ENCODE measurements at places on chromosomes 6 and 20.

DNA sequence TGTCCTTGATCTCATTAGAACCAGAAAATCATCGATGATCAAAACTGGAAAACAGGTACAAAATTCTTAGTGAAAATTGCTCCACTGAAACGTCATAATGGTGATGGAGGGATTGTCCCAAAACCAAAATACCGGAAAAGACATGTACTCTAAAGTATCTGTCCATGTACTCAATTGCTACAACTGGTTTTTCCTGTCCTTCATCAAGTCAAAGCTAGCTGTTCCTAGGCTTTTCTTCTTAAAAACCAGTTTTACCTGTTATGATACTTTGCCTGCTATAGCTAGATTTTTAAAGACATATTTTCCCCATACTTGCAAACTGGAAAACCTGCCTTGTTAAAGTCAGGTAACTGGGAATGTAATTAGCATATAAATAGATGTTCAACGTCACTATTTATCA lies 50.5 kb upstream of the LRRC1 start:
- no peak for DNase-seq
- no peaks in the 10 kb centered on the region for H3K27me3 ChIP-seq
- H3K4me3 ChIP-seq: no peak overlapping the region
- no peaks in the 10 kb centered on the region for H3K36me3 ChIP-seq
- H3K4me1 ChIP-seq: peaks cover 23% of the 10 kb centered on the region

DNA sequence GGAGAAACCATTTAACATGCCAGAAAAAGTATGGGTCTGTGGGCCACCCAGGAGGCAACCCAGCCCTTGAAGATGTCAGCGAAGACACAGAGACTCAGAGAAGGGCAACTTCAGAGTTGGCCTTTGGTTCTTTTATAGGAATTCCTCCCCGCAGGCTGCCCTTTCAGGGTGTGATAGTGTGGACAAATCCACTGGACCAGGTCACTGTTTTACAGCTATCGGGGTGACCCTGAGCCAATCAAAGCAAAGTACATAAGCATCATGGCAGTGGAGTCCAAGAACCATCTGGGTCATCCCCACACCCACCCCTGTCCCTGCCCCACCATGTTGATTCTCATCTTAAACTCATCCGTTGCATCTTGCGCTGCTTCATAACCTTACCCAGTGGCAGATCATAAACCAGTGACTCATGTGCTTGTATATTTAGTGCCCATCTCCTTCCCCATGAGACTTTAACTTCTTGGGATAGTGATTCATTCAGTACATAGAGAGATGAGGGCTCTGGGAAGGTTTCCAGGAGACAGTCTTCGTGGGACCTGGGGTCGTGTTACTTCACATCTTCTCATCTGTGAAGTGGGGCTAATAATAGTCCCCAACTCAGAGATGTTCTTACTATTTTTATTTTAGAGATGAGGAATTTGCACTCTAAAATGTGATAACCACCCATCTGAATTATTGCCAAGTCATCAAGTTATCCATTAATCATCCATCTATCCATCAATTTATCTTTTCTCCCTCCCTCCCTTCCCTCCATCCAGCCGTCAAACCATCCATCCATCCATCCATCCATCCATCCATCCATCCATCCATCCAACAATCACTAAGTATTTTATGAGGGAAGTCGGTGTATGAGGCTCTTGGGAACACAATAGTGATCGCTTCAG lies 51.0 kb downstream of the EDN3 start:
- H3K27me3 ChIP-seq: no peaks in the 10 kb centered on the region
- H3K4me1 ChIP-seq: no peaks in the 10 kb centered on the region
- no peak overlapping the region for H3K4me3 ChIP-seq
- DNase-seq: no peak
- H3K36me3 ChIP-seq: no peaks in the 10 kb centered on the region

- peaks cover 4% of the 10 kb centered on the region for H3K4me1 ChIP-seq
- H3K27me3 ChIP-seq: no peaks in the 10 kb centered on the region
- H3K27ac ChIP-seq: no peak overlapping the region
- no peaks in the 10 kb centered on the region for H3K36me3 ChIP-seq
- DNase-seq: no peak
- no peak overlapping the region for H3K4me3 ChIP-seq
Measured at GRCh38 chr6:63504777-63505384, 67.4 kb upstream of the LOC128125822 start.

DNA sequence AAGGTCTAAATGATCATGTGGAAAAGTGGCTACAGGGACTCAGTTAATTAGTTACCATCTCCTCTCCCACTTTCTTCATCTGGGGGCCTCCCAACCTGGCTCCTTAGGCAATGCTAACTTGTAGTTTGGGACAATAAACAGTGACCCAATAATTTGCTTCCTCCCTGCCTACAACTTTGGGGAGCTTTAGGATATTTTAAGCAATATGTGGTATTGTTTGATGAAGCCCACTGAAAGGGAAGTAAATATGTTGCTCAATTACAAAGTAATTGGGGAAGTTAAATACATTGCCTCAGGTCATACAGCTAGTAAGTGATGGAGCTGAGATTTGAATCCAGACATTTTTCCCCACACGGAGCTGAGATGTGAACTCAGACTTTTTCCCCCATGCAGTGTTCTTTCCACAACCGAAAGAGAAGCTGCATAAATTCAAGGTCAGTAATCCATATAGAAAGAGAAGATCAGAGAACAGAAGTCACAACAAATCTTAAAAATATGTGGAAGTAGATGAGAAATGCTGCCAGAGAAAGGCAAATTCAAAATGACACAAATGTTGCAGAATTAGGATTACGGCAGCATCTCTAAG lies 26.6 kb downstream of the ZHX3 start:
- peaks cover 5% of the 10 kb centered on the region for H3K4me1 ChIP-seq
- no peaks in the 10 kb centered on the region for H3K36me3 ChIP-seq
- H3K27me3 ChIP-seq: no peaks in the 10 kb centered on the region
- no peak overlapping the region for H3K4me3 ChIP-seq
- no peak for DNase-seq

- H3K36me3 ChIP-seq: no peaks in the 10 kb centered on the region
- no peaks in the 10 kb centered on the region for H3K4me1 ChIP-seq
- no peak overlapping the region for H3K4me3 ChIP-seq
- no peak for DNase-seq
Measured at GRCh38 chr6:31920811-31921210, 6.7 kb upstream of the C2 start.

GRCh38 chr6:101443315-101443714 lies 49.8 kb downstream of the GRIK2 start:
- H3K36me3 ChIP-seq: no peaks in the 10 kb centered on the region
- no peaks in the 10 kb centered on the region for H3K4me1 ChIP-seq
- H3K27me3 ChIP-seq: no peaks in the 10 kb centered on the region
- DNase-seq: peak; percentile 5
- H3K4me3 ChIP-seq: no peak overlapping the region

GRCh38 chr6:93621442-93621841 lies 202.1 kb upstream of the EPHA7 start:
- no peaks in the 10 kb centered on the region for H3K36me3 ChIP-seq
- no peak for DNase-seq
- H3K4me3 ChIP-seq: no peak overlapping the region
- no peaks in the 10 kb centered on the region for H3K4me1 ChIP-seq

- no peaks in the 10 kb centered on the region for H3K4me1 ChIP-seq
- no peaks in the 10 kb centered on the region for H3K36me3 ChIP-seq
- no peaks in the 10 kb centered on the region for H3K27me3 ChIP-seq
- DNase-seq: no peak
- H3K27ac ChIP-seq: no peak overlapping the region
Measured at GRCh38 chr6:14474816-14475215, 357.2 kb downstream of the CD83 start.

GRCh38 chr6:135188718-135189117 lies 7.6 kb downstream of the MYB start:
- no peak for DNase-seq
- no peaks in the 10 kb centered on the region for H3K4me1 ChIP-seq
- no peak overlapping the region for H3K27ac ChIP-seq

DNA sequence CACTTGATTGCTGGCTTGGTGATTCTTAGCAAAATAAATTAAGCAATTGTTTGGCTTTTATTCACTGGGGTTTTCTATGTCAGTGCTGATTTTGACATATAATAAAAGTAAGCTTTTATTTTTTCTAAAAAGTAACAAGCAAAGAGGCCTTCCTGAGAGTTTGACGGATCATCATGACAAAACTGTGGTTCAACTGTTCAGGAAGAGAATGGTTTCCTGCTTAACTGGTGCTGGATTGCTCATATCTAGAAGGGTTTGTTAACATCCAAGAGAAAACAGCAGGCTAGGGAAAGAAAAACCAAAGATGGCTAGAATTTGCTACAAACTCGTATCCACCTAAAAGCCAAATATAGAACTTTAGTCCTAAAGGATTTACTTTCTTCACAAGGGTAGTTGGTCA lies 21.2 kb downstream of the SERPINB1 start:
- peaks cover 30% of the 10 kb centered on the region for H3K4me1 ChIP-seq
- H3K27ac ChIP-seq: no peak overlapping the region
- no peaks in the 10 kb centered on the region for H3K27me3 ChIP-seq
- no peak for DNase-seq
- H3K4me3 ChIP-seq: no peak overlapping the region

GRCh38 chr6:30683980-30684338 lies 2.5 kb downstream of the PPP1R18 start:
- H3K36me3 ChIP-seq: peaks cover 13% of the 10 kb centered on the region
- H3K27ac ChIP-seq: peak overlapping the region; percentile 94
- peaks cover 40% of the 10 kb centered on the region for H3K4me1 ChIP-seq

- no peak overlapping the region for H3K4me3 ChIP-seq
- no peaks in the 10 kb centered on the region for H3K36me3 ChIP-seq
Measured at GRCh38 chr20:60092729-60093128, 134.5 kb downstream of the CDH26 start.

- no peak overlapping the region for H3K4me3 ChIP-seq
- H3K27ac ChIP-seq: no peak overlapping the region
- no peak for DNase-seq
Measured at GRCh38 chr6:72972579-72972978, 252.7 kb downstream of the KHDC1L start.

- H3K27me3 ChIP-seq: no peaks in the 10 kb centered on the region
- DNase-seq: no peak
- H3K27ac ChIP-seq: no peak overlapping the region
- H3K36me3 ChIP-seq: no peaks in the 10 kb centered on the region
- peaks cover 21% of the 10 kb centered on the region for H3K4me1 ChIP-seq
- H3K4me3 ChIP-seq: no peak overlapping the region
Measured at GRCh38 chr6:1767481-1768246, 157.9 kb downstream of the FOXC1 start.

GRCh38 chr6:68038815-68039408 lies 596.2 kb upstream of the ADGRB3 start:
- H3K27ac ChIP-seq: no peak overlapping the region
- H3K4me3 ChIP-seq: no peak overlapping the region
- DNase-seq: no peak
- H3K27me3 ChIP-seq: no peaks in the 10 kb centered on the region
- no peaks in the 10 kb centered on the region for H3K36me3 ChIP-seq
- no peaks in the 10 kb centered on the region for H3K4me1 ChIP-seq

- peaks cover 6% of the 10 kb centered on the region for H3K4me1 ChIP-seq
- no peaks in the 10 kb centered on the region for H3K36me3 ChIP-seq
- H3K4me3 ChIP-seq: no peak overlapping the region
- H3K27ac ChIP-seq: no peak overlapping the region
- DNase-seq: no peak
Measured at GRCh38 chr20:10466325-10466724, 31.2 kb downstream of the SLX4IP start.

DNA sequence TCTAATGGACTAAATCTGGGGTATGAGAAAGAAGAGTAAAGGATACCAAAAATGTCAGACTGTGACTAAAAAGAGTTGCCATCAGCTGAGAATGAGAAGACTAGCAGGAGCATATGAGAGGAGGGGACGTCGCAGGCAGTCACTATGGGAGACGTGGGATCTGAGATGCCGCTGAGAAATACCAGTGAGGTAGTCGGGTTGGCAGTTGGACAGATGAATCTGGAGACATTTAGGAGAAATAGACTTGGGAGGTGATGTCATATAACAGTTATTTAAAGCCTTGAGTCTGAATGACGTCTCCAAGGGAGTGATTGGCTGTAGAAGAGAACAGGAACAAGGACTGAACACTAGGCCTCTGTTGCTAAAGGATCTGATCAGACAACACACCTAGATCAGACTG lies 51.5 kb upstream of the TRIM26 start:
- H3K4me3 ChIP-seq: no peak overlapping the region
- DNase-seq: no peak
- H3K27ac ChIP-seq: no peak overlapping the region
- H3K36me3 ChIP-seq: peaks cover 1% of the 10 kb centered on the region

DNA sequence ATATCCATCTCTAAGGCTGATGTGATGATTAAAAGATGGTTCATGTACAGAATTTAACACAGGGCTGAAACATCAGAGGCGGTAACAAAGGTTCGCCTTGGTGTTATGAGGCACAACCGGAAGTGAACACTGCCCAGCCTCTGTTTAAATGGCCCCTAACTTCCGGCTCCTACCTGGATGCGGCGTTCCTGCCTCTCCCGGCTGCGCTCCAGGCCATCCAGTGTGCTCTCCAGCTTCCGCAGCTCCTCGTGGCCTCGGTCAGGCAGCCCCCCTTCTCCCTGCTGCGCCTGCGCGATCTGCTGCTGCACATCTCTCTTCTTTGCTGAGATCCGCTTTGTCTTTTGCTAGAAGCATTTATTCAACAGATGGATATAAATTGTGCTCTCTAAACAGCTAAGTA lies 195.3 kb downstream of the SYNE1 start:
- no peak overlapping the region for H3K4me3 ChIP-seq
- no peaks in the 10 kb centered on the region for H3K4me1 ChIP-seq
- H3K27me3 ChIP-seq: no peaks in the 10 kb centered on the region
- DNase-seq: no peak

DNA sequence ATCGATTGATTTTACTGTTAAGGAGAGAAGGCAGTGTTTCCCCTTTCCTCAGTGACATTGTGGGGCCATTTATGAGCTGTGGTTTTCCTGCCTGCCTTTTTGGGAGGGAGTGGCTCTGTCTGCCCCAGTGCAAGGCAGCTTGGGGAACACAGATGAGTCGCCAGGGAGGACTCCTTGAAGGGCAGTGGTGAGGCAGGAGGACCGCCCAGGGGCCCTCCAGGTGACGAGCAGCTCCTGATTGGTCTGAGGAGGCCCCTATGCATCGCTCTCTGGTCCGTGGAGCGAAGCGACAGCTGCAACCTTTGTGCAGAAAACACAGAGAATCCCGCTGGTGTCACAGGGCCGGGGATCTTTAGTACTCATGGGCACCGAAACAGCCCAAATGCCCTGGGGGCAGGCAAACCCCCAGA lies 100.3 kb downstream of the TMEM242 start:
- H3K27ac ChIP-seq: no peak overlapping the region
- H3K36me3 ChIP-seq: no peaks in the 10 kb centered on the region
- no peak for DNase-seq
- H3K4me1 ChIP-seq: peaks cover 20% of the 10 kb centered on the region
- no peak overlapping the region for H3K4me3 ChIP-seq

- no peak for DNase-seq
- no peaks in the 10 kb centered on the region for H3K27me3 ChIP-seq
- H3K36me3 ChIP-seq: no peaks in the 10 kb centered on the region
- no peak overlapping the region for H3K4me3 ChIP-seq
Measured at GRCh38 chr6:116633685-116634084, 17.4 kb downstream of the RSPH4A start.

DNA sequence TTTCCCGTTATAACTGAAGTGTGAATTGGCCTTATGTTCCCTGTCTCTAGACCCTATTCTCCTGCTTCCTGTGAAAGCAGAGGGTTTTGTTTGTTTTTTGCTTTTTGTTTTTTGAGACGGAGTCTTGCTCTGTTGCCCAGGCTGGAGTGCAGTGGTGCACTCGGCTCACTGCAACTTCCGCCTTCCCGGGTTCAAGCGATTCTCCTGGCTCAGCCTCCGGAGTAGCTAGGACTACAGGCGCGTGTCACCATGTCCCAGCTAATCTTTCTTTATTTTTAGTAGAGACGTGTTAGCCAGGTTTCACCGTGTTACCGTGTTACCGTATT lies 674 bp upstream of the GNMT start:
- no peaks in the 10 kb centered on the region for H3K27me3 ChIP-seq
- peaks cover 9% of the 10 kb centered on the region for H3K4me1 ChIP-seq
- H3K27ac ChIP-seq: no peak overlapping the region
- peak overlapping the region; percentile 69 for H3K4me3 ChIP-seq

All from keratinocyte (primary cell).